Activated CD4-positive, CD25-positive, alpha-beta regulatory T cell treated with anti-CD3 and anti-CD28 coated beads, Interleukin-2, amount 50 U/mL, for 24 hours (primary cell): ENCODE measurements at places on chromosomes 1 and 21.

- ATAC-seq = peak; percentile 85
These were observed 76.3 kb downstream of the NPHP4 start for GRCh38 chr1:5915587-5916571.

GRCh38 chr1:36149973-36150295, 648 bp upstream of the TRAPPC3 start:
- no peak for ATAC-seq

DNA sequence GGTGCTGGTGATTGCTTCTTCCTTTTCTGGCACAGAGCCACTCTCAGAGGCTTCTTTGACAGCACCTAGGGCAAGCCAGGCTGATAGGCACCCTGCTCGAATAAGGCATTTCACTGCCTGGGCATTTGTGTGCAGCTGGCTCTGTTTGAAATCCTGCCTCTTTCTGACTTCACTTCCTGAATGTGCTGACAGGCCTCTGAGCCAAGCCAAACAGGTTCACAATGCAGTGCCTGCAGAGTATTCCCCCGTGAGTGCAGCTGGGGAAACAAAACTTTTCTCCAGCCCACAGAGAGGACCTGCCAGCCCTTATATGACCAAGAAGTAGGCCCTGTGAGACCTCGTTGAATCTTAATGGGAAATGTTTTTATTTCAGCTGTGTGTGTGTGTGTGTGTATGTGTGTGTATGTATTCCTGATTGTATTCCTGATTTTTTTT, 10.4 kb downstream of the JUN start:
- no peak for ATAC-seq

DNA sequence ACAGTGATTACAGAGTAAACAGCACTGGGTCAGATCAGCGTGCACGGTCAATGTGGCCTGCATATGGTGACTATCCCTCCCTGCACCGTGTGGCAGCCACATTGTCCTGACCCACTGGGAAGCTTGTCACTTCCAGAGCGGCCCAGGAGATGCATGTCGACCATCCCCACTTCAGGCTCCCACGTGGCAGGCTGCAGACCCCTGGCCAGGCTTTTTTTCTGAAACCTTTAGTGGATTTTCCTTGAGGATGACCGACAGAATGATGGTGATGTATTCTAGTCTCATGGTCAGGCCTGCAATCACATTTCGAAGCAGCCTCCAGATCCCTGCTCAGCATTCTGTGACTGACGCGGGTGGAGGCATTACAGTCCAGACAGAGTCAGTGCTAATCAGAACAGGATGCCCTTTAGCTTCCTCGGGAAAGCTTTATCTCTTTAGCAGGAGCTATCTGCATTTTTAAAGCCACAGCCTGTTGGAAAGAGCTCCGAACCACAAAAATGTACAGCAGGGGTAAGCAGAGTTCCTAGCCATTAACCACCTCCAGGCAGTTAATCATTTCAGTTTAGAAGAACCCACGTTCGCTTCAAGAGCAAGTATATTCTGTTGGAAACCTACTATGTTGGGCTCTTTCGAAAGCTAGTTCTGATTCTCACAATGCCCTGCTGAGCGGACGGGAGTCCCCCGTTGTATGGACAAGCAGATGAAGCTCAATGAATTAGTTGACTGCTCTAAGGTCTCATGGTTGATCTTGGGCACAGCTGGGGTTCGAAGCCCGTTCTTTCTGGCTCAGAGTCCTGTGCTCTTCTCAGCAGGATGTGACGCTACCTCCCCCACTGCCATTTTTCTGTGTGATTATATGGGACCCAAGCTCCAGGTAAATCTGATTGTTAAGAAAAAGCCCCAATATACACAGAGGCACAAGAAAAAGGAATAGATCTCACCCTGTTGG, 56.5 kb downstream of the IRF2BP2 start:
- ATAC-seq = no peak

GRCh38 chr1:47563201-47563600, 125.4 kb downstream of the FOXD2 start:
- no peak for ATAC-seq

DNA sequence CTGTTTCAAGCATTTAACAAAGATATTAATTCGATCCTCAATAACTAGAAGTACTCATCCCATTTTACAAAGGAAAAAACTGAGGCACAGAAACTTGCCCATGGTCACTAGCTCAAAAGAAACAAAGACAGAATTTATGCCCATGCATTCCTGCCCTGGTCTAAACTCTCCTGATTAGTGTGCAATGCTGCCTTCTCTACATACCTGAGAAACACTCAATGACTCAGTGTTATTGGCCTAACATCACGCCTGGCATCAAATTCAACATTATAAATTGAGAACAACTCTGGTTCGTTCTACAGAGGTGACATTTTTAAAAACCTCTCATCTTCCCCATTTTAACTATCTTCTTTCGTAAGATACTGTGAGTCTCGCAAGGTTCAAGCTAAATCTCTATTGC, 5.2 kb downstream of the APP start:
- ATAC-seq = no peak

DNA sequence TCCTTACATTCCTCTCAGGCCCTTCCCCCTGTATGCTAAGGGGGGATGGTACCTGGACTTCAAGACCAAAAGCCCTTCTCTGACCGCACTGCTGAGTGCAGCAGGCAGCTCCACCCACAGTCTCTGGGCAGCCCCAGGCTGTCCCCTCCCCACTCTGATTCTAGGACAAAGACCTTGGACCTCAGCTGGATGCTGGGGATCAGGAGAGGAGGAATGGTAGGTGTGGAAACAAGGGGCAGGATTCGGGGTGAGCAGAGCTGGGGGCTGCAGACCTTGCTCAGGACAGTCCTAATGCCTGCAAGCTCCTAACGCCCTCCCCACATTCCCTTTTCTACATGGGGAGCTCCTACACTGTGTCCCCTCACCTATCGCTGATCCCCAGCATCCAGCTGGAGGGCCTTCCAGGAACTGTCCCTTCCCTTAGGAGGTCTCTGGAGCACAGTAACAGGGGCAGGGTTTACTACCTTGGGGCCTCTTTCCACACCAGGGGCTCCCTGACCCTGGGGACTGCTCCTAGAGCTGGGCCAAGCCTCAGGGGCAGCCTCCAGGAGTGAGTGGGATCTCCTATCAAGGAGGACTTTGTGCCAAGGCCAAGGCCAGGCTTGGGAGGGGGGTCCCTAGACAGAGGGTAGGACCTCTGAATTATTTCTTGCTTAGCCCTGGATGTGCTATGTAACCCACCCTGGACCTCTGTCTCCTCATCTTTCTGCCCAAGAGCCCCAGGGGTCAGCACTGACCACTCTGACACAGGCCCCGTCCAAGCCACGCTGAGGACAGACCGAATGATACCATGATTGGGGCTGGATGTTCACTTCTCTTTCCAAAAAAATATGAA, 5.6 kb downstream of the CLDN19 start:
- no peak for ATAC-seq

GRCh38 chr1:74681851-74682250, 8.3 kb upstream of the ERICH3 start:
- no peak for ATAC-seq

DNA sequence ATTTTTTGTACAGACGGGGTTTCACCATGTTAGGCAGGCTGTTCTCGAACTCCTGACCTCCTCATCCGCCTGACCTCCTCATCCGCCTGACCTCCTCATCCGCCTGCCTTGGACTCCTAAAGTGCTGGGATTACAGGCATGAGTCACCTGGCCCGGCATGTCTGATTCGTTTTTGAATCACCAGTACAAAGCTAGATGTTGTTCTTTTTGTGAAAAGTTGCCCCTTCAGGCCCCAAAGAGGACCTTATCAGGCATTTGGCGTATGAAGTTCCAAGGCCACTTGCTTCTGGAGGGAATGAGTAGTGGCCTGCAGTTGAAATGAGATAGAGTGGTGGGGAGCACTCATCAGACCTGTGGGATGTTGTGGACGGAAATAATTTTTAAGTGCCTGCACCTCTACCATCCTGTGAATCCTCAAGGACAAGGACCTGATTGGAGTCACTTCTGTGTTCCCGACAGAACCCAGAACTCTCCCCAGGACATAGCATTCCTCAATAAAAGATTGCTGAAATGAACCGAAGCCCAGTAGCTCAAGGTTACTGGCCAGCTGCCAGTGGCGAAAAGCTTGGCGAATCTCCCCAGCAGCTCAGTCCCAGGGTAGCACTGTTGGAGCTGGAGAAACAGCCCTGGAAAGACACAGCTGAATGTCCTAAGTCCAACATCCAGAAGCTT, 50.1 kb downstream of the NDUFS5 start:
- ATAC-seq = no peak

DNA sequence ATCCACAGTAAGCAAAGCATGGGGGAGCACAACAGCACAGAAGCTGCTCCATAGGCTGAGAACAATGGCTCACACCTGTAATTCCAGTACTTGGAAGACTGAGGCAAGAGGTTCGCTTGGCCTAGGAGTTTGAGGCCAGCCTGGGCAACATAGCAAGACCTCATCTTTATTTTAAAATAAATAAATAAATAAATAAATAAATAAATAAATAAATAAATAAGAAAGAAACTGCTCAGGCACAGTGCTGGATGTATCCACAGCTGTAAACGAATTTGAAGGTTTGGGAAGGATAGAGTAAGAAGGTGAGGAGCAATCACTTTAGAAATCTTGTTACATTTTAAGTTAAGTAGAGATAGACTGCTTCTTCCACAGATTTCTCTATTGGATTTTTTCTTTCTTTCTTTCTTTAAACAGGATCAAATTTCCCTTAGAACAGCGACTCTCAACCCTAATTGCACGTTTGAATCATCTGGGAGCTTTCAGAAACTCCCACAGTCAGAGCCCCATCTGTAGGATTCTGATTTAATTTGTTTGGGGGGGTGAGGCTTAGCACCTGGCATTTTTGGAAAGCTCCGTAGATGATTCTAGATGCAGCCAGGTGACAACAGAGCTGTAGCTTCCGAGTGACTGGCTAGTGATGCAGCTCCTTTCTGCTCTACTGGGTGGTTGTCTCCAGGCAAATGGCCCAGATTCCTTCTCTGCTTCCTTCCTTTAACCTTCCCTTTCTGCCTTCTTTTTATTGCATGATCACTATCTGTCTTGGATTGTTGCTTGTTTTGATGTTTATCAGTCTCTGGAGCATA, 53.5 kb downstream of the S1PR1 start:
- no peak for ATAC-seq

DNA sequence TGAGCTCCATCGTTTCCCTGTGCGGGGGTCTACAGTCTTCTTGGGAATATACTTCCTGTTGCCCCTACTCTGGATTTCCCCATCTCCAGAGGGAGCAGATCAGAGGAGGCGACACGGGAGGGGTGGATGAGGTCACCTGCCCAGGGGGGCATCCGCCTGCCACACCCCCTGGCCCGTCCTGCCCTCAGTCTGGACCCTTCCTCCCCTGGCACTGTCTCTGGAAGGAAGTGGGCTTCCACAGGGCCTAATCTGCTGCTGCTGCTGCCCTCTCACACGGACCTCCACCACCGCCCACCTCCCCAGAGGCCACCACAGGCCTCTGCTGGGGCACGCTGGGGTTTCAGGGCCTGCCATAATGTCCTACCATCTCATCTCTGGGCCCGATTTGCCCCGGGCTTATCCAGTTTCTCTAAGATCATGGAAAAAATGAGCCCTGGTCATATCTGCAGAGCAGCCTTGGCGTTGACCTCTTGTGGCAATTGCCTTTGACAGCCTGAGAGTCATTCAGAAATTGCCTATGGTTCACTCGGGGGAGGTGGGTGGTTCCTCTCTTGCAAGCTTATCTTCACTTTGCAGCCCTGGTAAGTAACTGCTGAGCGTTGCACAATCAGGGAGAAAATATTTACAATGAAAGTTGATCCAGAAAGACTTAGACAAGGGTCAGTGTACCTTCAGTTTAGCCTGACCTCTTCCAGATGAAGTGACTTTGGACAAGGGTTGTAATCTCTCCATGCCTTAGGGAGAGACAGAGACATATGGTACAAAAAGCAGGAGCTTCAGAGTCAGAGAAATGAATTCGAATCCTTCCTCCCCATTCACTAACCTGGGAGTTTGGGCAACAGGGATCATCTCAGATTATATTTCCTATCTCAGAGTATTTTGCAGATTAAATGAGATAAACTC, 252.4 kb downstream of the TOMM20 start:
- peak; percentile 27 for ATAC-seq

DNA sequence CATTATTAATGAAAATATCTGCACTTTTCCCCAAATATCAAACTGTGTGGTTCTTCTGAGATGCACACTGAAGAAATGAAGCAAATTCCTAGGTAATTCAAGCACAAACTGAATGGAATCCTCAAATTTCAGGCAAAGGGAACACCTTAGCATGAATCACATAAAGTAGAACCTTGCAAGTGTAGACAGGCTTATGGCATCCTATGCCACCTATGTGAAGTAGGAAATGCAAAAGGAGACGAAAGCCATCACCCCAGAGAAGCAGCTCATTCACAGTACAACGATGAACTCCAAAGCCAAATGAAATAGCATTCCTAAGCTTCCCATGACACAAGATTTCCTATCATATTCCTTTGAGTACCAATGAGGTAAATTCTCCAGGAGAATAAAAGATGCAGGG, 461.2 kb upstream of the RUNX1 start:
- ATAC-seq = no peak

GRCh38 chr1:158771950-158772866, at the start of gene OR6N1:
OR6N1 (minus strand) TSS chr1:158772195; CDS start chr1:158766682, 5,513 bp downstream.
- no peak for ATAC-seq

DNA sequence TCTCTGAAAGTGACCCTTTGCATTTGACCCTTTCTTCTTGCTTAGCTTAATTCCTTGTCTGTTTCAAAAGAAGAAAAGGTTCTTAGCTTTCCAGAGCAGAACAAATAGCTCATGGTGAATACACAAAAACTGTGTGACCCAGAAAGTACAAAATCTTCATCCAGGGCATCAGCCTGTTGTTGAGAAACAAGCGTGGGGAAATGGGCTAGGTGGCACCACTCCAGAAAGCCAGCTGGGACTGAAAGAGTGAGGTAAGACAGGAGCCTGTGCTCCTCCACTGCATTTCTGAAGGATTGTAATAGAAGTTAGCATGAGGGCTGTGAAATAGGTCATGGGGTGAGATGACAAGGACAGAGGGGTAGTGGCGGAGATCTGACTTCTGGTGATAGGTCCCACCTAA, 45.8 kb downstream of the CYP2J2 start:
- no peak for ATAC-seq

DNA sequence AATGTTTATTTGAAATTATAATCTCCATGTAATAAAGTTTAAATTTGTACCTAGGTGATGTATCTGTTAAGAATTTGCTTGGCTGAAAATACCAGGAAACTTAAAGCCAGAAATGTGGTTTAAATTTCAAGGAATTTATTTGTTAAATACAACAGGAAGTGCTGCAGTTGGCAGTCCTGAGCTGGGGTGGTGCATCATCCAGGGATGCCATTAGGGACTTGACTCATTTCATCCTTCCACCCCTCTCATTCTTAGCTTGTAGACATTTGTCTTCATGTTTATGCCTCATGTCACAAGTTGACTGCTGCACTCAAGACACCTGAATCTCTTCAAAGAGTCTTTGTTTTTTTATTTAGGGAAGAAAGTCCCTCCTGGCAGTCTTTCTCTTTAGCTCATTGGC, 175.9 kb downstream of the LHX8 start:
- ATAC-seq = no peak

DNA sequence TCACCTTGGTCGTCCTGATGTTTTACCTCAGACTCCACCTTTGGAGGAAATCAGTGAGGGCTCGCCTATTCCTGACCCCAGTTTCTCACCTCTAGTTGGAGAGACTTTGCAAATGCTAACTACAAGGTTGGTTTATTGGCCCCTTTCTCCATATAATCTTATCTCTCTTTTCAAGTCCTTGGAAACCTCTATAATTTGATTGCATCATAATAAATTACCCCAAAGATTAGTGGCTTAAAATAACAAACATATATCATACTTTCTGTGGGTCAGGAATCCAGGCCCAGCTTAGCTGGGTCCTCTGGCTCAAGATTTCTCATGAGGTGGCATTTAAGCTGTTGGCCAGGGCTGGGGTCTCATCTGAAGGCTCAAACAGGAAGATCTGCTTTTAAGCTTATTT, 12.1 kb upstream of the PSMD4 start:
- no peak for ATAC-seq
